ENCODE measurements at places on chromosomes 3 and 15.

GRCh38 chr3:81437683-81438082, 323.8 kb downstream of the GBE1 start:
- DNase-seq: no peak

DNA sequence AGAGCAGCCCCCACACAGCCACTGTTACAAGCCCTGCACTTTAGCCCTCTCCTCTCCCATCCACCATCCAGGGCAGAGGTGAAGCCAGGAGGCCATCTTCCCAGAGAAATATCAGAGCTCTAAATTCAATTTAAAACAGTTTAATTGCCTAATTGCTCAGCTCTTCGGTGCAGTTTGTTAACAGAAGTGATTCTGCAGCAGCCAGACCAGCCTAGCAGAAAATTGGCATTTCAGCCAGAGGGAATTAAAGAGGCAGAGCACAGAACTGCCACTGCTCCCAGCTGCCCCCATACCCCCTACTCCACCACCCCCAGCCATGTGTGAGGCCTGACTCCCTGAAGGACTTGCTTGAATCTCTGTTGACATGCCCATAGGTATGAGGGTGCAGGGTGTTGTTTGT, 38.5 kb downstream of the TPRA1 start:
- no peak for DNase-seq

- no peak for DNase-seq
Observed at GRCh38 chr15:58467121-58467721, 35.4 kb downstream of the LIPC start.

DNA sequence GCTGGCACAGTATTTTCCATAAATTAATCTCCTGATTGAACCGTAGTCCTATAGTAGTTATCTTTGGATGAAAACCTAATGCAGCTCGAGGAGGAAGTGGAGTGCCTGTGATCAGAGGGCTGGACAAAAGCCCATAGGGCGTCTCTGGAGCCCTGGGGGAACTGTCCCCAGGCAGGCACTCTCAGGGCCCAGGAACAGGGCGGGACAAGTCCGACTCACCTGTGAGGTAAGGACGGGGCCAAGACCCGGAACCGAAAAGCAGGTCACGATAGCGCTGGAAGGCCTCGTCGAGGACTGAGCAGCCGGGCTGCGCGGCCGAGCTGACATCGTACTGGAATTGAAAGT, 341 bp downstream of the HEXA start:
- no peak for DNase-seq

All from NCI-H1436 (cell line).